Karpas-422 (cell line): ENCODE measurements at places on chromosomes 6 and 20. TPM values are rescaled to one million over a fixed set of nuclear protein-coding genes. Genes with fewer than 3 reads are reported as not detected.

Gene BMP2
- total RNA-seq = not detected in 2 replicates

Gene DPPA5
- not detected in 2 replicates for total RNA-seq

Gene PNPLA1
- not detected in 2 replicates for total RNA-seq

Gene TRIM38
- total RNA-seq = 17.0 and 19.3 TPM in 2 replicates
